ENCODE measurements at places on chromosomes 13 and 19.
A peak's percentile ranks its signal among the peaks of the same experiment; 100 is the strongest.

DNA sequence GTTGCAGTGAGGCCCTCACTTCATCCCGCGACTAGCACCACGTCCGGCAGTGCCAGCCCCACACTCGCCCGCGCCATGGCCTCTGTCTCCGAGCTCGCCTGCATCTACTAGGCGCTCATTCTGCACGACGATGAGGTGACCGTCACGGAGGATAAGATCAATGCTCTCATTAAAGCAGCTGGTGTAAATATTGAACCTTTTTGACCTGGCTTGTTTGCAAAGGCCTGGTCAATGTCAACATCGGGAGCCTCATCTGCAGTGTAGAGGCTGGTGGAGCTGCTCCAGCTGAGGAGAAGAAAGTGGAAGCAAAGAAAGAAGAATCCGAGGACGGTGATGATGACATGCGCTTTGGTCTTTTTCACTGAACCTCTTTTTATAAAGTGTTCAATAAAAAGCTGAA is 48.6 kb downstream of the NLRP12 start:
- no peak for DNase-seq

- no peak for DNase-seq
These were observed at the start of gene TBCB for GRCh38 chr19:36115453-36116343. Gene TBCB, plus strand, starts transcription at chr19:36115468. Its CDS starts 93 bp downstream, at chr19:36115561.

- no peak for DNase-seq
These were observed 27.3 kb upstream of the FXYD3 start for GRCh38 chr19:35088131-35088913.

GRCh38 chr13:113972451-113973217 is 1.2 kb downstream of the C13orf46 start:
- no peak for DNase-seq

- no peak for DNase-seq
These were observed 10.2 kb downstream of the JOSD2 start for GRCh38 chr19:50500753-50501151.

DNA sequence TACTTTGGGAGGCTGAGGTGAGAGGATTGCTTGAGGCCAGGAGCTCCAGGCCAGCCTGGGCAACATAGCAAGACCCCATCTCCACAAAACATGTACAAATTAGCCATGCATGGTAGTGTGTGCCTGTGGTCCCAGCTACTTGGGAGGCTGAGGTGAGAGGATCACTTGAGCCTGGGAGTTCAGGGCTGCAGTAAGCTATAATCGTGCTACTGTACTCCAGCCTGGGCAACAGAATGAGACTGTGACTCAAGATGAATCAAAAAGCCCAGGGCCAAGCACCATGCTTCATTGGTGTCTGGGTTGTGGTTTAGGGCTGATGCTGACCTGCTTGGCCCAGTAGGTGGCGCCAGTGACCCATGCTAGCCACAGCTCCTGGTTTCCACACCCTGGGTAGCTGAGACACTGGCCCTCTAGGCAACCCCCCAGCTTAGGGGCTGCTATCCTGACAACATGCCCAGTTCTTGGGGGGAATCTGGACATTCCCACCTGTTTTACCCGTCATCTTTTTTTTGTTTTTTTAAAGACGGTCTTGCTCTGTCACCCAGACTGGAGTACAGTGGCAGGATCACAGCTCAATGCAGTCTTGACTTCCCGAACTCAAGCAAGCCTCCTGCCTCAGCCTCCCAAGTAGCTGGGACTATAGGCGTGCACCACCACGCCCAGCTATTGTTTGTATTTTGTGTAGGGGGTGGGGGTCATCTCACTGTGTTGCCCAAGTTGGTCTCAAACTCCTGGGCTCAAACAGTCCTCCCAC is 5.5 kb downstream of the CCDC124 start:
- peak; percentile 86 for DNase-seq

- DNase-seq, result no peak
These were observed at the start of gene TMC4 for GRCh38 chr19:54172471-54173358. Gene TMC4, minus strand, starts transcription at chr19:54173160. Its CDS starts 43 bp downstream, at chr19:54173117.

DNA sequence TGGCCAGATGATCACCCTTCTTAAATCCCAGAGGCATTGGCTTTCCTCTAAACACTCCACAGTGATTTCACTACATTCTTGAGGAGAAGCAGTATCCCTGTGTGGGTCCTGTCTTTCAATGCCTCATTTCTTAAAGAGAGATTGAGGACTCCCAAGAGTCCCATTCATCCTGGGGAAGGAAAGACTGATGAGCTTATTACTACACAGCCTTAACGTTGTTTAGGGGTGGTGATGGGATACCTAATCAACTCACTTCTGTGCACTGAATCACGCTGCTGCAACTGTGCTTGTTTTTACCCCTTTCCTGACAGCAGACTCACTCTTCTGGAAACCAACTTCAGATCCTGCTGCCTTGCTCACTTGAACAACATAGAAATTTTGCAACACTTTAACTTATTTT is 203.1 kb downstream of the RGCC start:
- DNase-seq, result no peak

- DNase-seq, result no peak
These were observed 699 bp downstream of the MEGF8 start for GRCh38 chr19:42325896-42326771.

- DNase-seq, result no peak
These were observed 37.9 kb downstream of the N4BP2L1 start for GRCh38 chr13:32390048-32390447.

DNA sequence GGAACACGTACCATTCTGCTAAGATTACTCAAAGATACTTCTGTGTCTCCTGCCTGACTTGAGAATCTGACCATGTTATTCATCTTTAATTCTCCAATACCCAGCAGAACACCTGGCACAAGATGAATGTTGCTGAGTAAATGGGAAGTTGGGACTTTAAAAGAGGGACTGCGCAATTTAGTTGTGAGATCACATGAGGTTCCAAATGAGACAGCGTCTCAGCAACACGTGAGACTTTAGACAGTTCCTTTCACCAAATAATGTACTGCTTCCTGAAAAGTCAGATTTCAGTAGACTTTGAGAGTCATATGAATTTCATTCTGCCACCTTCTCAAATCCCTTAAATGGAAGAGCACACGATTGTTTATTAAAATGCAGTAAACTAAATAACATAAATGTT is 36.7 kb downstream of the DOCK9 start:
- no peak for DNase-seq

GRCh38 chr19:16226878-16227836 is 29.4 kb downstream of the AP1M1 start:
- DNase-seq, result no peak

GRCh38 chr19:3479177-3479833 is 1.0 kb downstream of the SMIM24 start:
- peak; percentile 73 for DNase-seq

DNA sequence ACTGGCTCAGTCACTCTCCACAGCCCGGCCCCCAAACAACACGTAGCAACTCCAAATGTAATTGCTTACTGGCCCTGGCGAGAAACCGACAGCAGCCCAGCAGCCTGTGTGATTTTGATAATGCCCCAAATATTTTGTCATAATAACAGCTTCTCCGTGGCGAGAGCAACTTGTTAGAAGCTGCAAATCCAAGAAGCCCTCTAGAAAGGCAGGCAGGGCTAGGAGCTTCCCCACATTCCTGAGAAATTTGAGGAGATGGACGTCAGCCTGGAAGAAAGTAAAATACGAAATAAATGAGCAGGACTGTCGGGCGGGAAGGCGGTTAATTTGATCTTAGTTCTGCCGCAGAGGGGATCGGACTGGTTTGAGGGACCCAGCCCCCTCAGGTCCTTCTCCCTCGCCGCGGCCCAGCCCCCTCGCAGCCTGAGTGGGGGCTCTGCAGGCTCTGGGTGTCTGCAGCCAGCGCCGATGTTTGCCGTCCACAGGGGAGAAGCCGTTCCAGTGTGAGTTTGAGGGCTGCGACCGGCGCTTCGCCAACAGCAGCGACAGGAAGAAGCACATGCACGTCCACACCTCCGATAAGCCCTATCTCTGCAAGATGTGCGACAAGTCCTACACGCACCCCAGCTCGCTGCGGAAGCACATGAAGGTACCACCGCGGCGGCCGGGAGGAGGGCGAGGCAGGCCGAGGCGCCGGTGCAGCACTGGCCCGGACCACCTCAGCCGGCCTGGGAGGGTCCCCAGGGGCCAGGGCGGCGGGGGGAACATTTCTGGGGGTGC is 3.1 kb downstream of the ZIC2 start:
- DNase-seq, result no peak

DNA sequence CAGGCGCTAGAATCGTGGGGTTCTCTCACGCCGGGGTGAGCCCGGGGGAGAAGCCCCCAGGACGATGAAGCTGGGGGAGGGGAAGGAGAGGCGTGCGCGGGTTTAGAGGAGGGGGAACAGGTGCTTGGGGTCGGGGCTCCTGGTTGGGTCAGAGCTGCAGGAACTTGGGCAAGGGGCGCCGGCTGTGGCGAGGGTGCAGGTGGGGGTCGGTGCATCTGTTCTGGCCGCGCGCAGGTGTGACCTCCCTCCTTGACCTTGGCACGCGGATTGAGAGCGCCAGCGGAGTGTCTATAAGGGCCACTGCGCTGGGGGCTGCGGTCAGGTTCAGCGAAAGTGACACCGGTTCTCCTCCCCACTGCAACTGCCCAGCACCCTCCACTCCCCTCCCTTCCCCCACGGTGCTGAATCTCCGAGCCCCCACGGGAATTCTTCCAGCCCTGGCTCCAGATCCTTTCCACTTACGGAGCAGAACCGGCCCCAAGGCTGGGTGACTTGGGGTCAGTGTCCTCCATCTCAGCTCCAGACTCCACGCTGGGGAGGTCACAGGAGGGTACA is 618 bp downstream of the TMEM38A start:
- peak; percentile 64 for DNase-seq

DNA sequence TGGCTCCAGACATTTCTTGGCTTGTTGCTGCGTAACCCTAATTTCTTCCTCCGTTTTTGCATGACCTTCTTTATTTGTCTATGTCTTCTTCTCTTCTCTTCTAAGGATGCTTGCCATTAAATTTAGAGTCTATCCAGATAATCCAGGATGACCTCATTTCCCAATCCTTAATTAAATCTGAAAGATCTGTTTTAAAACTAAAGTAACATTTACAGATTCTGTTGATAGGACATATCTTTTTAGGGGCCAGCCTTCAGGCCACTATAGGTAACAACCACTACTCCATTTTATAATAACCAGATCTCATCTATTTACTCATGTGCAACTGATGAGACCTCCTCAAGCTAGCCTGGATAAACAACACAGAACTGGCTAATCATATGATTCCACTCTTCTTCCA is 490.5 kb upstream of the SLC10A2 start:
- no peak for DNase-seq

DNA sequence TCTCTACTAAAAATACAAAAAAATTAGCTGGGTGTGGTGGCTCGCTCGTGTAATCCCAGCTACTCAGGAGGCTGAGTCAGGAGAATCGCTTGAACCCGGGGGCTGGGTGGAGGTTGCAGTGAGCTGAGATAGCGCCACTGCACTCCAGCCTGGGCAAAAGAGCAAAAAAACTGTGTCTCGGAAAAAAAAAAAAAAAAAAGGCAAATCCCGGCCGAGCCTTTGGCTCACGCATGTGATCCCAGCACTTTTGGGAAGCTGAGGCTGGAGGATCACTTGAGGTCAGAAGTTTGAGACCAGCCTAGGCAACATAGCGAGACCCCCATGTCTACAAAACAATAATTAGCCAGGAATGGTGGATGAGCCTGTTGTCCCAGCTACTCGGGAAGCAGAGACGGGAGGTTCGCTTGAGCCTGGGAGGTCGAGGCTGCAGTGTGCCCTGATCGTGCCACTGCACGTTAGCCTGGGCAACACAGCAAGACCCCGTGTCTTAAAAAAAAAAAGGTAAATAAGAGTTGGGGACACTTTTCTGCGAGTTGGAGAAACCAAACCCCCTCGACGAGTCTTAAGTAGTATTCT is 574 bp upstream of the GPX4 start:
- DNase-seq, result no peak

GRCh38 chr19:2287585-2288337 is 5.8 kb upstream of the PEAK3 start:
- no peak for DNase-seq

DNA sequence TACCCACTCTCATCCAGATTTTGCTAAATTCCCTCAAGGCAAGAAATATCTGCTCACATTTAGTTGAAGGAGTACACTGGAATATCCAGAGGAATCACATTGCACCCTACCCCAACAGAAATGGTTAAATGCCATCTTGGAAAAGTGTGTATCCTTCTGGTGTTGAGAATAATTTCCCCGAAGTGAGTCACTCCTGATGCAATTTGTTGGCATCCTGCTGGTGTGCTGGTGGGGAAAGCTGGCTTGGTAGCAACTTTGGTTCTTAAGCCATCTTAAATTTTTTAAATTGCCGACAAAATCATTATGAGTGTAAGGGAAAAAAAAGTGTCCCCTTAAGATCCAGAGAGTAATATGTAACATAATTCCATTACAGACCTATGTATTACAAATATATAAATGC is 337.3 kb upstream of the DACH1 start:
- no peak for DNase-seq

- DNase-seq, result no peak
These were observed 294.2 kb downstream of the TDRD3 start for GRCh38 chr13:60691268-60691667.

- DNase-seq, result no peak
These were observed 47.8 kb downstream of the FGF14 start for GRCh38 chr13:102354011-102354410.

DNA sequence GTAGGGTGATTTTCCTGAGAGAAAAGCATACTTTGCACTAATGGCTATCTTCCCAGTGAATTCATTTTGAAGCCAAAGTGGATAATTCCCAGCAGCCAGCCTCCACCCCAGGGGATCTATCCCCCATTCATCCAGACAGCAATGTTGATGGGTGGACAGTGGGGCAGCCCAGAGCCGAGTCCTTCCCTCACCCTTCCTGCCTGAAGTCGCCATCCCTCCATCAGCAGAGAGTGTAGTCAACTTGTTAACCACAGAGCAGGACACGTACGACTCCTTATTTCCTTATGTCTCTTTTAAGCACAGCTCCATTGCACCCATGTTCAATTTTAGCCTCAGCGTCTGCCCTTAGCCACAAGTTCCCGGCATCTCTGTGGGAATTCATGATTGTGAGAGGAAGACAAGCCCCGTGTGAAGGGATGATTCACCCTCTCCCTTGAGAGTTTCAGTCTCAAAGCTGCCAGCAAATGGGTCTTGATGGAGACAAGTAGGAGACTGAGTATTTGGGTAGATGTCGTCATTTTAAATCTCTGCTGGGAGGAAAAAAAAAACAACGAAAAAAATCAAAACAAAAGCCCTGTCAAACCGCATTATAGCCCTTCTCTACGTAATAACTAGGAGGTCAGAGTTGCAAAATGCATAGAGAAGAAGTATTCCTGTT is 58.3 kb upstream of the MEDAG start:
- DNase-seq, result no peak

DNA sequence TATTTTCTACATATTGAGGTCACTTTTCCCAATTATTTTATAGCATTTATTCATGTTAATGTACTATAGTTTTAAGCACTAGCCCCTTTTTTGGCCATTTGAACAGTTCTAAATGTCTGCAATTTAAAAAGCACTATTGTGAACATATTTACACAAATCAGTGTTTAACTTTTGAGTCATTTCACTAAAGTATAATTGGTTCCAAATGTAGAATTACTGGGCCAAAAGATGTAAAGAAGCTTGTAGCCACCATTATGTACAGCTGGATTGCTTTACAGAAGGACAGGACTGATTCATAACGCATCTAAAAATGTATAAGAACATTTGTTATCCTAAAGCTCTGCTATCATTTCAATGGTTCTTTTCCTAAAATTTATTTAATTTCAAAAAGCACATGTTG is 16.6 kb upstream of the ATP12A start:
- no peak for DNase-seq

- DNase-seq, result no peak
These were observed 3.8 kb upstream of the CDC37 start for GRCh38 chr19:10407096-10407495.

All from HAP-1 (cell line).